ENCODE measurements at places on chromosomes 12 and 14.

DNA sequence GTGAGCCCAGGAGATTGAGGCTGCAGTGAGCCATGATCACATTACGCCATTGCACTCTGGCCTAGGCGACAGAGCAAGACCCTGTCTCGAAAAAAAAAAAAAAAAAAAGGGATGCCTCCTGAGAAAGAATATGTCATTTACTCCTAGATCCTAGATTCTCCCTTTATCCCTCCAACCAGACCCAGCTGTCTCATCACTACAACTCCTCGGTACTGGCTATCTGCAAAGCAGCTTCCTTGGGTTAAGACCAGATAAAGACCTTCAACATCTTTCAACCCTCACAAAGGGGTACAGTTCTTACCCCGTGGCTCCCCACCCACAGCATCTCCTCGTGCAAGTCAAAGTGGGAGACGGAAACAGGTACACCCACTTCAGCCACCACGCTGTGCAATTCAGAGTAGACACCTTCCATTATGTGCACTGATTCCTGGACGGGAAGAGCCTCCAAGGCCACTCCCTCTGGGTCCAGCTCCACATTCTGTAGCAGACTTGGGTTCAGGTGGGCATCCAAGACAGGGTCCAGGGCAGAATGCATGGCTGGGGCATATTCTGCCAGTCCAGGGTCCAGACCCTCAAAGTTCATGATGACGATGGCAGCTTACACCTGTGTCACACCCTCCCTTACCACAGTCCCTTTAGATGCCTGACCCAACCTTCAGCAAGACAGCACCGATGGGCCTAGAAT, 1.1 kb downstream of the PAN2 start:
- no peak for DNase-seq

GRCh38 chr12:88597365-88597764, 17.1 kb upstream of the KITLG start:
- no peak for DNase-seq

GRCh38 chr14:104243200-104243599, 104.8 kb downstream of the KIF26A start:
- no peak for DNase-seq

DNA sequence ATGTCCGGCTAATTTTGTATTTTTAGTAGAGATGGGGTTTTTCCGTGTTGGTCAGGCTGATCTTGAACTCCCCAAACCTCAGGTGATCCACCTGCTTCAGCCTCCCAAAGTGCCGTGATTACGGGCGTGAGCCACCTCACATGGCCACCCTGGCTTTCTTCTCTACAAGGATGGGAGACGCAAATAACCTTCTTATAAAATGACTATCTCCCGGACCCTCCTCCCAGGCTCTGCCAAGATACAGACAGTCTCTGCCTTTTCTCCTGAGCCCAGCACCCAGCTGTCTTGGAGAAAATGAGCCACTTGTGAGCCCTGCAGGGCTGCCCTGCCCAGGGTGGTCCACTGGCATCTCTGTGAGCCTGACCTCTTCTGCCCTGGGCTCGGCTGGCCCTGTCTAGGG, 34.7 kb upstream of the RBM19 start:
- DNase-seq, result no peak

DNA sequence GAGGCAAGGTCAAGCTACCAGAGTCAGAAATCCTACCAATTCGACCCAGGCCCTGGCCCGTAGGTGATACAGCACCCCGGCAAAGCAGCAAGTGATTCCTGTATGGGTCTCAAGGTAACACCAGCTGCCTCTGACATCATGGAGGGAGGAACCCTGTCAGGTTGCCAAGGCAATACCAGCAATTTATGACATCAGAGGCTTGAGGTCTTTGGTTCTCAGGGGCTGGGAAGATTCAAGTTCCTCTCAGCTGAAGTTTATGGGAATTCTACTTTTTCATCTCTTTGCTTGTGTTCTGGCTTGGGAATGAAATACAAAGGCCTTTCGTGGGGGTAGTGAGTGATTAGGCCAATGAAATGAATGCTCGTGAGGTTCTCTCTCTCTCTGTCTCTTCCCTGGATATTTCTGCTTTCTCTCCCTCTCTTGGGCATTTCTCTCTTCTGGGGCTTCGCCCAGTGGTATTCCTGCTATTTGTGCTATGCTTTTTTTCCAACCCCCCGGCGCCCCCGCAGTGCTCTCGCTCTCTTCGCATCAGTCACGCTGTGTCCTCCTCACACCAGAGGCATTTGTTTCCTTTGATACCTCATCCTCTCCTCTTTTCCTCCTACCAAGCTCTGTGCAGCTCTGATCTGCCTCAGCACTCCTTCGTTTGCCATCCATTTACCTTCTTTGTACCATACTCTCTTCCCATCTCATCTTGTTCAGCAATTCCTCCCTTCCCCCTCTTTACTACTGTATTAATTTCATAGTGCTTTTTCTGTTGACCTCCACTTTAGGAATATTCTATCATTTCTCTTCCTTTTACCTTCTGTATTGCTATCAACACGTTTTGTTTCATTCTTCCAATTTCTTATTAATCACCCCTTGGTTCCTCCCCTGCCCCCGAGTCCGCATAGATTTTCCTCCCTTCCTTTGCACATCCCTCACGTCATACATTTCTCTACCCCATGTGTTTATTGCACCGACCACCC, 2.9 kb downstream of the ZFHX2 start:
- DNase-seq, result peak; percentile 70

- DNase-seq, result no peak
Measured at GRCh38 chr12:80811957-80812708, 95.4 kb downstream of the MYF5 start.

GRCh38 chr12:98894412-98895085, 249.5 kb downstream of the APAF1 start:
- DNase-seq, result no peak

DNA sequence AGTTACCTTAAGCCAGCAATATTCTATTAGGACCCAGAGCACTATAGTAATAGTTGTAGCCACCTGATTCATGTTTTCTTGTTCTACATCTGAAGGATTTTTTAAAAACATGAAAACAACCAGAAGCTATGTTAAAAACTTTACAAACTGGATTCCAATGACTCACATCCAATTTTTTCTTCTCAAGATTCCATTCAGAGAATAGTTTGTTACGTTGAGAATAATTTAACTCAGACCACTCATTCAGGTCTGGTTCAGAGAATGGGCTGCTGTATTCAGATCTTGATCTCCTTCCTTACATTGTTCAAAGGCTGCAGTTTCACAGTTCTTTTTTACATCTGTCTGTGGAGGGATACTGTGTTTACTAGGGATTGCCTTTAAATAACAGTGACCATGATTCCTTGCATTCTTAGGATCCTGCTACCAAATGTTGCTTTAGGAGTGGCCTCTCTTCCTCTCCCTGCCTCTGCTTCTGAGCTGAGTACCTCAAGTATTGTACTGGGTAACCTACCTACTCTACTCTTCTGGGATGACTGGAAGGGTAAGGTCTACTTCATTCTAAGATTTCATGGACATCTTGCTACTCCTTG, 448.0 kb upstream of the FBXO33 start:
- DNase-seq, result no peak

DNA sequence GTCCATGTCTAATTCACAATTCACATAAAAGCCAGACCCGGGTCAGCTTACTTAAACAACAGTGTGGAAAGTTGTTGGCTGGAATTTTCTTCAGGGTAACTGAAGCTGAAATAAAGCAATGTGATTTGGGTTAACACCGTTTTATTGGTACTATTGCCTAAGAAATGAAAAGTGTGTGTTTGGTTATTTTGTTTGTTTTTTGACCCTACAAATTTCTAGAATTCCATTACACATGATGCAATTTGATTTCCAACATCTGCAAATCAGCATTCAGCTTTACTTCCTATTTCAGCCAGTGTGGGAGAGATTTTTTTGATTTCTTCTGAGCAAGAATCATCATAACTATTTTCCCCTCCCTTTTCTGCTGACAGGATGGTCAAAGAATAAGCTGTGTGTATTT, 45.7 kb upstream of the CLMN start:
- peak; percentile 7 for DNase-seq

DNA sequence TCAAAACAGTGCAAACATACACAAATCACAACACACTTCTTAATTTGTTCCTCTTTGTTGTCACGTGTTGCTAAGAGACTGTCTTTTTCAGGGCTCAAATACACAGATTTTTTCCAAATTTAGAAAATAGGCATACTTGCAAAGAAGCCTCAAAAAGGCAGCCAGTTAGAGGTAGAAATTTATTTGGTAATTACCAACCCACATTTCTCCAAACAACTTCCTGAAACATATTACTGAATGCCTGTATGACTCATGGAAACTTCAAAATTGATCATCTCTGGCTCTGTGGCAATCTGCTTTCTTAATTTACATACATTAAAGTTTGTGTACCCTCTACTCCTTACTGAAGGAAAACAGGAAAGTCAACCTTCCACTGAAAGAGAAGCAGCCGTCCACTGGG, 36.4 kb downstream of the PPM1H start:
- DNase-seq, result peak; percentile 33

DNA sequence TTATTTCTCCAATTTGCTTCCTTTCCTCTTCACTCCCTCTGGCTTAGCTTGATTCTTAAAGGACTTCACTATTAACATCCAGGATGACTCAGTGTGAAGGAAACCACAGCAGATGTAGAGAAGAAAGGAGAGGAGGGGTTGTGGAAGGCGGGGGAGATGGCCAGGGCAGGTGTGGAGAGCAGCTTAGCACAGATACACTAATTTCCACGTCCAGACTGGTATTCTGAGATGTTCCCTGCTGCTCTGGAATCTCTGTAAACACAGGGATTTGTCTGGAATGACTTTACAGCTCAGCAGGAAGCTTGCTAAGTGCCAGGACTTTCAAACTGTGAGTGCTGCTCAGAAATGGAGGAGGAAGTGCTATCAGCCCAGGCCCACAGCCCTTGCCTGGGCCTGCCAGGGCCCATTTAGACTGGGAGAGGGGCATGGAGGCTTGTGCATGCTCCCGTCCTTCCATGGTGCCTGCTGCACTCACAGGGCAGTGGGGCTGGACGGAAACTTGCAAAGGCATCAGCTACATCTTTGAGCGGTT, 202.5 kb upstream of the DDHD1 start:
- peak; percentile 88 for DNase-seq

- no peak for DNase-seq
Measured at GRCh38 chr12:111546758-111547383, 52.2 kb downstream of the ATXN2 start.

DNA sequence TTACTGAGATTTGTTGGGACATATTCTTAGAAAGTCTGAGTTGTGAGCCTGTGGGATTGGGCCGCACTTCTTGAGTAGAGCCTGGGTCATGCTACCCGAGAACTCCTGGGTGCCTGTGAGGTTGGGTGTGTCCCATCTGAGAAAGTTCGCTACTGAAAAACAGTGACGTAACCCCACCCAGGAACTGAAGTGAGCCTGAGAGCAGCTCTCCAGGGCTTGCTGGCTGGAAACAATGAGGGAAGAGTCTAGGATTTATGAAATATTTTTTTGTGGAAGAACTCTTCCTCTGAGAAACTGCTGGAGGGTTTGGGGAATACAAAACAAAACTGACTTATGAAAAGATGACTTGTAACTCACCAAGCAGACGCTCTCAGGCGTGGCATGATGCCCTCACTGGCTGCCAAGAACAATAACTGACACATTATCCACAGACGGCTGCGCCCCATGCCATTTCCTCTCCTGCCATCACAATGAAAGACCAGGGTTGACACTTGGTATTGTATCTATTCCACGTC, 69.2 kb downstream of the RASSF3 start:
- DNase-seq, result peak; percentile 25

- DNase-seq, result no peak
Measured at GRCh38 chr12:25054783-25055144, 105.9 kb upstream of the BCAT1 start.

GRCh38 chr14:99397698-99398097, 83.0 kb downstream of the SETD3 start:
- no peak for DNase-seq

DNA sequence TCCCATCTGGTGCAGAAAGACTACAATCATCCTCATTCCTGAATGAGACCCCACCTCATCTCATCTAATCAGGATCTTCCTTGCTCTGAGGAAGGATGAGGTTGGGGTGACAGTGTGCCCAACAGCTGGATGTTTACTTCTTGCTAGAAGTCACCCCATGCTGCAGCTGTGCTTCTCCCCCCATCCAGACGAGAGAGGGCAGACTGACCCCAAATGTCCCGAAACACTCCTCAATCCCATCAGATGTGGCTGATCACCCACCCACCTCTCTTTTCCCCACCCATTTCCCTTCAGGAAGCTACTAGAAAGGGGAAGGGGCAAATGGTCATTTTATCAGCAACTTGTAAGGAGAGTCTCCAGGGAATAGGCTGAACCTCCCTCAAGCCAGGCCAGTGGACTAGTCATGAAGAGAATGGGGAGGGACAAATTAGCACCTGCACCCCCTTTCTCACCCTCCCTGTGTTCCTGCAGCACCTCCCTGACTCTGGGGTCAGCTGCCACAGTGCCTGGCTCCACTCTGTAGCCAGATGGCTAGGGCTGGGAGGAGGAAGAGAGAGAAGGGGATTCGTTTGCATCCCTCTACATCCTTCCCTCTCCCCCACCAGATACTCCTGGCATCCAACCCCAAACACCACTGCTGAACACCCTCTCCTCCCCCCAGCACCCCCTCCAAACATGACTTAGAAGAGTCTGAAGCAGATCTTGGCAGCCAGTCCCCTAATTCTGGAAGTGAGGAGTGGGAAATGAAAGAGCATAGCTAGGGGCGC, 2.8 kb upstream of the BAZ2A start:
- no peak for DNase-seq

GRCh38 chr12:120132863-120133385, 16.4 kb upstream of the RAB35 start:
- no peak for DNase-seq

- no peak for DNase-seq
Measured at GRCh38 chr14:54767139-54767431, 135.5 kb downstream of the GCH1 start.

DNA sequence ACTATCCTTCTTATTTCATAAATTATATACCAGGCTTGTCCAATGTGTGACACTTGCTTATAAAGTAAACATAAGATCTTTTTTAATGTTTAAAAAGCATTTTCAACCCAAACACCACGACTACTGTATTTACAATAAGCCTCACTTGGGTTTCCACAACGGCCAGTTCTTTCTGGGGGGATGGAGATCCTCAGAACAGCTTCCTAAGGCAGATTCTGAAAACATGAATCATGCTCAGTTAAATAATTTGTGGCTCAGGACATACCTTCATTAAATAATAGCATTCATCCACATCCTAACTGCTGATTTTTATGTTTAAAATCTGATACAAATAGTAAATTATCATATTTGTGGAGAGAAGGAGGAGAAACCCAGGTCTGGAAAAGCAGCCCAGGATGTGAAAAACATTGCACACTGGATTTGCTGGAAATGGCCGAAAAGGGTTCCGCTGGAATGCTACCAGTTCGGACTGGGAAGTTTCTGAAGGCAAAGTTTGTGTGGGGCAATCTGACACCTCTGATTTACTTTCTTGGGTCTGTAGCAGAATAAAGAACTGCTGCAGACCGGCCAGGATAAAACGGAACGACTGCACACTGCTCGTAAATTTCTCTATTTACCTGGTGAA, 597 bp downstream of the GLT8D2 start:
- peak; percentile 75 for DNase-seq

- DNase-seq, result peak; percentile 100
Measured at GRCh38 chr12:6336079-6336888, 5.6 kb downstream of the TNFRSF1A start.

DNA sequence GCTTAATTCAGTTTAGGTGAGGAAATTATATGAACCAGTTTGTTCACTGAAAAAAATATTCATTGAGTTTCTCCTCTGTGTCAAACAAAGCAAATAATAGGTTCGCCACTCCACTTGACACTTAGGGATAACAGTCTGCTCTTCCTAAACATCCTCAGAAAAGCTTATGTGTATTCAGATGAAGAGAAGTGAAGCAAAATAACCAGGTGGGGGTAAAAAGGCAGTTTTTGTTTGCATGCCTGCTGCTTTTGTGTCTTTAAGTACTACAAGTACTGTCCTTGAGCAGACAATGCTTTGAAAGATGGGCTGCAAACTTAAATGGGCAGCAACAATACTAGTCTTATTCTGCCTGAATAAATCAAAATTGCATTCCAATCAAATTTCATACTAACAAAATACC, 910.7 kb upstream of the MDGA2 start:
- DNase-seq, result no peak

Data from fibroblast of skin of right quadriceps (primary cell).